ENCODE measurements at places on chromosomes 4 and X.

- DNase-seq = no peak
These were observed 32.4 kb upstream of the RHOH start for GRCh38 chr4:40164459-40164858.

DNA sequence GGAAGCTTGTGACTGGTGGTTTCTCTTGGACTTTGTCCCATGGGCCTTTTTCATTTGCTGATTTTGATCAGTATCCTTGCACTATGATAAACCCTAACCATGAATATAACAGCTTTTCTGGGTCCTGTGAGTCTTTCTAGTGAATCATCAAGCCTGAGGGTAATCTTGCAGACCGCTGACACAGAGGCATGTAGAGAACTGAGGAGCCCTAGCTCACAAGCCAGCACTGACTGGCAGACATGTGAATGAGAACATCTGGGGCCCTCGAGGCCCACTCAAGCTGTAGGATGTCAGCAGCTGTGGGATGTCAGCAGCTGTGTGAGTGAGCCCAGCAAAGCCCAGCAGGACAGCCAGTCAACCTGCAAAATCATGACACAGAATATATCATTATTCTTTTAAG is 36.7 kb downstream of the HMGB3 start:
- DNase-seq = no peak

- no peak for DNase-seq
These were observed 543 bp downstream of the NFXL1 start for GRCh38 chr4:47913861-47914219.

GRCh38 chrX:39814391-39814790 is 283.4 kb downstream of the BCOR start:
- DNase-seq = peak; percentile 34

GRCh38 chrX:48569958-48570357 is 4.3 kb upstream of the RBM3 start:
- no peak for DNase-seq

All from immature natural killer cell (primary cell).